Lung (tissue), 17 donors: ENCODE measurements at places on chromosomes 12 and 14.

DNA sequence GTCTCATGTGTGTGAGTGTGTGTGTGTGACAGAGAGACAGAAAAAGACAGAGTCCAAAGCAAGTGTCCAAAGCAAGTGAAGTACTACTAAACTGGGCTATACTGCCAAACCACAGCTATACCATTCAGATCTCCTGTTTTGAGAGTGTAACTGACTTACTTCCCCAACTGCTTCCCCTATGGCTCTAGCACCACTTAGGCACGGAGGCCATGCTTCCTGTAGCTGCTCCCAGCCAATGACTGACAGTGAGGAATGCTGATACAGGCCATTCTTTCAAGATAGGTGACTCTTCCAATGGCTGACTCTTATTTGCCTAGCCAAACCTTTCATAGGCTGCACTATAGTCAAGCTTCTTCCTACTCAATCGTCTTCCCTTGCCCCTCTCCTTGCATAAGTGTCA, 393.2 kb downstream of the BCAT1 start:
- no peak for DNase-seq

GRCh38 chr12:106897981-106898901, 57.5 kb upstream of the TMEM263 start:
- DNase-seq, result peak; percentile 49

DNA sequence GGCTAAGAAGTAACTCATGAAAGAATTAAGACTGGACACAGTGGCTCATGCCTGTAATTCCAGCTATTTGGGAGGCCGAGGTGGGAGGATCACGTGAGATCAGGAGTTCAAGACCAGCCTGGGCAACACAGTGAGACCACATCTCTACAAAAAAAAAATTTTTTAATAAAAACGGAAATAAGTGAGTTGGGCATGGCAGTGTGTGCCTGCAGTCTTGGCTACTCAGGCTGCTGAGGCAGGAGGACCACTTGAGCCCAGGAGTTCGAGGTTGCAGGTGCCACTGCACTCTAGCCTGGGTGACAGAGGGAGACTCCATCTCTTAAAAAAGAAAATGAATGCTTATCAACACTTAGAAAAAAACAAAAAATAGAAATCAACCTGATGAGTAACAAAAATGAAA, 117.7 kb downstream of the CALM1 start:
- DNase-seq, result no peak

DNA sequence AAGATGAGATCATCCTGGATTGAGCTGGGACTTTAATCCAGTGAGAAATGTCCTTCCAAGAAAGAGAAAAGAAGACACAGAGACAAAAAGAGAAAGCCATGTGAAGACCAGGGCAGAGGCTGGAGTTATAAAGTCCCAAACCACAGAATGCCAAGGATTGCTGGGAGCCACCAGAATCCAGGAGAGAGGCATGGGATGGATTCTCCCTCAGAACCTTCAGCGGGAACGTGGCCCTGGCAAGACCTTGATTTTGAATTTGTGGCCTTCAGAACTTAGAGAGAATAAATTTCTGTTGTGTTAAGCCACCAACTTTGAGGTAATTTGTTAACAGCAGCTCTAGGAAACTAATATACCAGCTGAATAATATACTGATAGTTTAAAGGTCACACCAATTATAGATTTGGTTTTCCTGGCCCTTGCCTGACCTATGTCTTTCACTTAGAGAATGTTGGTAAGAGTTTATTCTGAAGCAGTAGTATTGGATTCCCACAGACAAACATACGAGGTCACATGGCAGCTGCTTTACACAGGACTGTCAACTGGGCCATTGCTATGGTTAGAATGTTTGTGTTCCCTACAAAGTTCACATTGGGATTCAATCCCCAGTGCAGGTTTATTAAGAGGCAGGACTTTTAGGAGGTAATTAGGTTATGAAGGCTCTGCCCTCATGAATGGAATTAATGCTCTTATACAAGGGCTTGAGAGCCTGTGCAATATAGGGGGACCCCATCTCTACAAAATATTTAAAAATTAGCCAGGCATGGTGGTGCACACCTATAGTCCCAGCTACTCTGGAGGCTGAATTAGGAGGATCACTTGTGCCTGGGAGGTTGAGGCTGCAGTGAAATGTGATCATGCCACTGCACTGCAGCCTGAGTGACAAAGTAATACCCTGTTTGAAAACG, 156.5 kb upstream of the EEA1 start:
- no peak for DNase-seq

- peak; percentile 38 for DNase-seq
These were observed 127.7 kb downstream of the TMEM30B start for GRCh38 chr14:61153431-61153830.

DNA sequence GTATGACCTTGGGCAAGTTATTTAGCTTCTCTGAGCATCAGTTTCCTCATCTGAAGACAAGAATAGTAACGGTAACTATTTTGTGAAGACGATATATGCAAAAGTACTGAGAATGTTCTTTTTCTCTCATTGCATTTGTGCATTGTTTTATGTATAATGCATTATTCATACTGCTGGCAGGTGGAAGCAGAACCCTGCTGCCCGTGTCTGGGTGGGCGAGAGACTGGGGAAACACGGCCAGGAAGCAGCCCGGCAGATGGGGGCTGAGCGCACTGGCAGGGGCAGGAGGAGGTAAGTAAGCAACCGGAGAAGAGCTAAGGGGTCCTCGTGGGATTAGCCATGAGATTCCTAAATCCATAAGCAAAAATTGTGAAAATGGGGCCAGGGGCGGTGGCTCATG, 115.8 kb upstream of the MED13L start:
- DNase-seq, result no peak

- DNase-seq, result no peak
These were observed 1145.4 kb upstream of the TMEM132C start for GRCh38 chr12:127121494-127122084.

DNA sequence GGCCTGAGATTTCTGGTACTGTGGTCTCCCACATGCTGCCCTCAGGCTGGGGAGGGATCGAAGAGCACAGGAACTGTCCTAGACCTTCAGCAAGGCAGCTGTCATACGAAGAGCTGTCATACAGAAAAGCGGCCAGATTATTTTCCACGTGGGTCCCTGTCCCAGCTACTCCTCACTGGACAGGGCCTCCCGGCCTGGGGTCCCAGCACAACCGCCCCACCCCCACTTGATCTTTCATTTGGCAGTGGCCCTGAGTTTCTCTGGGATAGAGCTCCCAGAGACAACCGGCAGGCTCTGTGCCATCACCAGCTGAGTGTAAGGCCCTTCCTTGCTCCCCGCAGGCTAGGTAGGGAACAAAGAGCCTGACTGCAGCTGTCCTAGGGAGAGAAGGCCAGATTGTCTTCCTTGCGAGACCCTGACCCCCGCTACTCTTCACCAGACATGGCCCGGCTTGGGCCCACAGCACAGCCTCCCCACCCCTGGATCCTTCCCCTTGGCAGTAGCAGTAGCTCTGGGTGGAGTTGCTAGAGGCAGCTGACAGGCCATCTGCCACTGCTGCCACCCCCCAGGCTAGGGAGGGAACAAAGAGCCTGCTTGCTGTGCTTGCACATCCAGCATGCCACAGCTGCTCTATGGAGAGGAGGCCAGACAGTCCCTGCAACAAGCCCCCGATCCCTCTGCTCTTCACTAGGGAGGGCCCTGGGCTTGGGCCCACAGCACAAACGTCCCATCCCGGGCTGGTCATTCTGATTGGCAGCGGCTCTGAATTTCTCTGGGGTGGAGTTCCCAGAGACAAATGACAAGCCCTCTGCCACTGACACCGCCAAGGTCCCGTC, 3.1 kb upstream of the OR4N2 start:
- DNase-seq, result no peak

DNA sequence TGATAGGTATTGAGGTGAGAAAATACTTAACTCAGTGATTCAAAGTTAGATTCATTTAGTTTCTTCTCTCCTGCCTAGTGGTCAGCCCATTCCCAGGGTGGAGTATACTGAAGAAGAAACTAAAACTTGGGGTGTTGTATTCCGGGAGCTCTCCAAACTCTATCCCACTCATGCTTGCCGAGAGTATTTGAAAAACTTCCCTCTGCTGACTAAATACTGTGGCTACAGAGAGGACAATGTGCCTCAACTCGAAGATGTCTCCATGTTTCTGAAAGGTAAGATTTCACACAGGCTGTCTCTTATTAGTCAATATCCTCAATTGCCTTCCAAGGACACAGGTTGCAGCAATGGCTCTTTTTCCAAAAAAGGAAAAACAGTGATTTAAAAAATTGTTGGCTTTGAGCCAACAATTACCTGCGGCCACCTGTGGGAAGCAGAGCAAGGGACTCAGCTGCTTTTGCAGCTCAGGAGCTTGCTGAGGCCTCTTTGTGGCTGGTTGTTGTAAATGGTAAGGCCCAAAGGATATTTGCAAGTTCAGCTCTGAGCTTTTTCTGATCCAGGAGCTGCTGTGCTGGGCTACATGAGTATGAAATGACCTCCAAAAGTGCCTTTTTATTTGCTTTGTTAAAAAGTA, 33.9 kb downstream of the TPH2 start:
- DNase-seq, result no peak

DNA sequence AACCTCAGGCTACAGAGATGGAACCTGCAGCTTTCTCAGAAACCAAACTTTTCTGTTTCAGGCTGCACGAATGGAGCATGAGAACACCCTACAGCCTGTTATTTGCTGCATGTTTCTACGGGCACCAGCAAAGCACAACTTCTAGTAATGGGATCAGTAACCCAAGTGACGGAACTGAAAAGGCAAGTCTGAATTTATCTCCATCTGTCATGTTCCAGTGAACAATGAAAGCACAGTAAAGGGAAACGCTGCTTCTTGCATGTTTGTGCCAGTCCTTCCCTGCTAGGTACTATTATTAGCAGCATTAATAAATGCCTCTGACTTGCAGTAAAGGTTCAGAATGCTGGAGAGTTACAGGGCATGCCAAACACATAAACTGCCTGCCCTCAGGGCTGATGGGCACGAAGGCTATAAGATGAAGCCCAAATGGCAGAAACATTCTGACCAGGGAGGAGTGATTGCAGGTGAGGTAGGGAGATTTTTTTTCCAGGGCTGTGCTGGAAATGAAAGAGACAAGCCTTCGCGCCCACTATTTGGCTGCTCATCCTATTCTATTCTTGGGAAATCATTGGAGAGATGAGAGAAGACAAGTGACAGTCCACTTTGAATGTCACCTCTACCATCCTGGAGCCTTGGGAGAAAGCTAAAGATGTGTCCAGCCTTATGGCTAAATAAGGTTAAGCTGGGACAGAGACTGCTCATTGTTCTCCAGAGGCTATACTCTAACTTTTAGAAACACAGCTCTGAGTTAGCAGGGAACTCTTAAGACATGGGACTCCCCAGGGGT, 100.4 kb upstream of the PLXNC1 start:
- DNase-seq, result peak; percentile 29

GRCh38 chr12:58143498-58143995, 202.2 kb downstream of the ATP23 start:
- no peak for DNase-seq

DNA sequence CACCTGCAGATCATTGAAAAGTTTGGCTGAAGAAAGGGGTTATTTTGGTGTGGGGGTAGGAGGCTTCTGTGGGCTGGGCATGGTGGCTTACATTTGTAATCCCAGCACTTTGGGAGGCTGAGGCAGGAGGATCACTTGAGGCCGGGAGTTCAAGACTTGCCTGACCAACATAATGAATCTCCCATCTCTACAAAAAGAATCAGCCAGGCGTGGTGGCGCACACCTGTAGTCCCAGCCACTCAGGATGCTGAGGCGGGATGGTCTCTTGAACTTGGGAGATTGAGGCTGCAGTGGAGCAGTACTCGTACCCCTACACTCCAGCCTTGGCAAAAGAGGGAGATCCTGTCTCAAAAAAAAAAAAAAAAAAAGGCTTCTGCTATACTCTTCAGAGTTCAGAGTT, 7.0 kb downstream of the DDIT3 start:
- DNase-seq, result no peak

DNA sequence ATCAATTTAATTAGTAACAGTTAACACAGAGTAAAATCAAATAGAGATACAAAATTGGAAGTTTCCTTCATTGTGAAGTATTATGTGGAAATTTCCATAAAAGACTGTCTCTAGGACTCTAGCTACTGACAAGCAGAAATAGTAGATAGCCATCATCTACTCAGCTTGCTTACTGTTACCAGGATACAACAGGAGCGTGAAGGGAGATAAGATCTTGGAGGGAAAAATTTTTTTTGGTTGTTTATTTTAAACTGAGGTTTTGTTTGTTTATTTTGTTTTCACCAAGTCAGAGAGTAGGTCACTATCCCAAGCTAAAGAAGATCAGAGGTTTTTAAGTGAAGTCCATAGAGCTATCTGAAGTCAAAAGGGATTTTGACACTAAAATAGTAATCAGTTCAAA, 861.3 kb upstream of the MGAT4C start:
- DNase-seq, result no peak

DNA sequence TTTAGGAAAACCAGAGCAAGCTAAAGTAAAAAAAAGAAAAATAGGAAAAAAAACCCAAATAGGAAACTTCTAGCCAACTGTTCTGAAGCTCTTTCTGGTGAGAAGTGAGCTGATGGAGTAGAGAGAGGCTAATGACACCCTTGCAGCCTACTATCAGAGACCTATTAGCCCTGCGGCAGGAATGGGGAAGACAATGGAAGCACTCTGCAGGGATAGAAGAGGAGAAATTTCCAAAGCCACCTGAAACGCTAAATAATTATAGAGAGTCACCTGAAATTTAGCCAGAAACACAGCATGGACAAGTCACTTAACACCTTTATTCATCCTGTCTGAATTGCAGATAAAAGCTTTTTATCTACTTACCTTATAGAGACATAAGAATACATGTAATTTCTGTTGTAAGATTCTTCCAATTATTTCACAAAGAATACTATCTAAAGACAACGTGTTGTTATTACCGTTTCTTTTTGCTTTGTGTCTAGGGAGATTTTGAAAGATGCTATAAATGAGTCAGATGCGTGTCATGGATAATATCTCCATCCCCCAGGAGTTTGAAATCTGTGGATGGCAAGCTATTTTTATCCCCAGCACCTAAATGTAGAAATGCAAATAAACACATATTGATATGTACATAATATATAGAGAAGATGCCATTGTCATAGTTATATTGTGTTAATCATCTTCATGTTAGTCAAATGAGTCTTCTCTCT, 138.6 kb downstream of the TPH2 start:
- DNase-seq, result no peak

GRCh38 chr12:14567351-14568162, at the start of gene PLBD1:
PLBD1 (minus strand) TSS chr12:14567883; CDS start chr12:14567696, 187 bp downstream.
- peak; percentile 83 for DNase-seq
